ENCODE measurements at places on chromosomes 3 and 15.

GRCh38 chr15:89004726-89005030 lies 83.6 kb upstream of the ABHD2 start:
- DNase-seq = no peak

DNA sequence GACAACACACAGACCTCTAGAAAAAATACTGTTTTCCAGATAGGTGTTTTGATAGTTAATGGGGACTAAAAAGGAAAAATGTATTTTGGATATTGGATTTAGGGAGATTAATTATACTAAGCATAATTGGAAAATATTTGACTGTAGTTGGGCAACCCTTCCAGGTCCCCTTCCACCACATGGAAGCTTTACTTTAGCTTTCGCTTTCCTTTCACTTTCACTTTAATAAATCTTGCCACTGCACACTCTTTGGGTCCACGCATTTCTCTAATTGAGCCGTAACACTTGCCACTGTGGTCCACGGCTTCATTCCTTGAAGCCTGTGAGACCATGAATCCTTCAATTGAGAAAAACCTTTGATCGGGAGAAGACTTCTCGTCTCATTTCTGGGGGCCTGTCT lies 15.5 kb downstream of the GLDN start:
- no peak for DNase-seq

DNA sequence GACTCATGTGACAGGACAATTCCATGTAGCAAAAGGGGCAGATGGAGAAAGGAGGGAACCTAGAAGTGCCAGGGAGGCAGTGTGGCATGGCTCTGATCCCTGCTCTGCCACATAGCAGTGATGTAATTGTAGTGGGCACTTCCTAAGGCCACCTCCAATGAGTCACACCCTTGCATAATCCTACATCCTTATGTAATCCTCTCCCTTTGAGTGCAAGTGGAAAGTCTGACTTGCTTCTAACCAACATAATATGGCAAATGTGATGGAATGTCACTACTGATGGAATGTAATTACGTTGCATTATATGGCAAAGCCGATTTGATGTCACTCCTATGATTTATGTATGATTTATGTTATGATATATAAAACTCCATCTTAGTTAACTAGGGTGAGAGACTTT lies 72.9 kb upstream of the ATP2C1 start:
- peak; percentile 60 for DNase-seq

DNA sequence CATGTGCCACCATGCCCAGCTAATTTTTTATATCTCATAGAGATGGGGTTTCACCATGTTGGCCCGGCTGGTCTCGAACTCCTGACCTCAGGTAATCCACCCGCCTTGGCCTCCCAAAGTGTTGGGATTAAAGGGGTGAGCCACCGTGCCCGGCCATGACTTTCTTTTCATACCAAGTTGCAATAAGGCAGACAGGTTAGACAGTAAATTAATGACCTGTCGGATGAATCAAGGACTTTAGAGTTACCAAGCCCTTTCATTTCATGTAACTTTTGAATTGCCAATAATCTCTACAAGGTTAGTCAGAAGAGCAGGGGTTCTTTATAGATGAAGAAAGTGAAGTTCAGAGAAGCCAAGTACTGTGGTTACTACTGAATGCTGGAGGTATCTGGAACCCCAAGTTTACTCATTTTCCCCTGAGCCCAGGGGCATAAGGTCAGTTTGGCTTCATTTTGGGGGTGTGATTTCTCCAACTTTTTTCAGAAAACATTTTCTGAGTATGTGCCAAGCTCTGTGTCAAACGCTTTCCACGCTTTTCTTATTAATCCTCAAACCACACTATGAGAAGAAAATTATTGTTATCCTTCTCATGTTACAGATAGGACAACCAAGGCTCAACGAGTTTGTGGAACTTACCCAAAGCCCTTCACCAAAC lies 11.9 kb downstream of the PRICKLE2 start:
- no peak for DNase-seq

DNA sequence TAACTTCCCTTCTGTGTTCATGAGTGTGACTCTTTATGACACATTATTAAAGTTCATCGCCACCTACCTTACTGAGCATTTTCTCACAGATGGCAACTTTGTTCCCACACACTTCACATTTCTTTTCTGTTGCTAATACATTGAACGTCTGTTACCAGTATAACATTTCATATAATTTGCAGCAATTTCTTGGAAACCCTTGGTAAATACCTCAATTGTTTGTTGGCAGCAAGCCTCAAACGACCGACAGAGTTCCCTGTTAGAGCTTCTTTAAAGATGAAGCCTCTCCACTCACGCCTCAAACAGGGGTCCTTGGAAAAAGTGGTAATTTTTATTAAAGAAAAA lies 3.2 kb upstream of the CHSY1 start:
- DNase-seq = no peak

DNA sequence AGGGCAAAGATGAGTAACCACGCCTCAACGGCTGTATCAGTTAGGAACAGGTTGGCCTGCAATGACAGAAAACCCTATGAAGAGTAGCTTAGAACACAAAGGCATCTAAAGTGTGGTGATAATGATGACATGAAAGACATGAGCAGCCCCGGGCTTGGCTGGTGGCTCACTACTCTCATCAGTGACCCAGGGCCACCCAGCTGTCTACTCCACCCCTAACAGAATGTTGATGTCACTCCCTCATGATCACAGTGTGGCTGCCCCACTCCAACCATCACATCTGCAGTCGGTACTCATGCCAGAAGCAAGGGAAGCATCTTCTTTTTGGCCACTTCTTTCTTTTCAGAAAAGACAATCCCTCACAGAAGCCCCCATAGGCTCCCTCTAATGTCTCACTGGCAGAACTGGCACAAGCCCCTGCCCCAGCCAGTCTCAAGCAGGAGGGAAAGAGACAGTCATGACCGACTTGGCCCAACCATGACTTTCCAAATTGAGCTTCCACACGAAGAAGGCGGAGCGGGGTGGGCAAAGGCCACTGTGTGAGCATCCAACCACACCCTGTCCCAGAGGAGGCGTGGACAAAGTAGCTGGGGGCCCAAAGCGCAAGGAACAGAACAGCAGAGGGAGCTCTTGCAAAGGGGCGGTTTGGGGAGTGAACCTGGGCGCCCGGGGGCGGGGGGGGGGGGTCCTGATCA lies 72.0 kb upstream of the IQSEC1 start:
- DNase-seq = no peak

GRCh38 chr3:194767446-194768207 lies 81.9 kb downstream of the FAM43A start:
- DNase-seq = no peak

GRCh38 chr3:195337747-195338146 lies 66.8 kb upstream of the XXYLT1 start:
- no peak for DNase-seq

- DNase-seq = no peak
Observed at GRCh38 chr15:50824514-50824913, 59.0 kb upstream of the SPPL2A start.

DNA sequence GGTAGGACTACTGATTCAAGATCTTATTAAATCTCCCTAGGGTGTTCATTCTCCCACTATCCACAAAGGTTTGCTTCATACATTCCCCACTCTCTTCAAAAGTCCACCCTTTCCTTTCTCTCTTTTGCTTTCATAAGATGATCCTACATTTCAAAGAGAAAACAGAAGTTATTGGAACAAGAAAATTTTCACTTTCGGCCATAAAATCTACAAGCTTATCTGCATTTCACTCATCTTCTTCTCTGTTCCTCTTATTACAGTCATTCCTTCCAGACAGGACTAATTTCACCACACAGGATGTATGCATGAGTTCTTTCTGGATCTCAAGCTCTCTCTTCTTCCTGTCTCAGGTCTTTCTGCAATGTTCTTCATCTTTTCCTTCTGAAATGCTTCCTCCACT lies 238.7 kb downstream of the ISL2 start:
- DNase-seq = no peak

- DNase-seq = peak; percentile 89
Observed at GRCh38 chr15:70023064-70023768, 74.5 kb downstream of the TLE3 start.

DNA sequence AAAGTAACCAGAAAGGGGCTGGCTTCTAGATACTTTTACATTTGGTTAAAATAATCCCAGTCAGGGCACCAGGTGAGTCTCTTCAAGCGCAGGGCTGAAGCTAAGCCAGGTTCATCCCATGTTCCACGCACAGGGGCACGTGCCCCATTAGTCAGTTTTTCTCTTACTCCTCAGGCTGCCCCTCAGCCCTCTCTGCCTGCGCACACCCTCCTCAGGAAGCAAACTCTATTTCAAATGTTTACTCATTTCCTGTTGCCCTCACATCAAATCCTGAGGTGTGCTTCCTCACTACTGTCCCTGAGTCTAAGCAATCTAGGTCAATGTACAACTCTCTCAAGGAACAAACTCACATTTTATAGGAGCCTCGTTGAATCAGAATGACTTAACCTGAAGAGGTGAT lies 48.5 kb downstream of the THBS1 start:
- peak; percentile 35 for DNase-seq

DNA sequence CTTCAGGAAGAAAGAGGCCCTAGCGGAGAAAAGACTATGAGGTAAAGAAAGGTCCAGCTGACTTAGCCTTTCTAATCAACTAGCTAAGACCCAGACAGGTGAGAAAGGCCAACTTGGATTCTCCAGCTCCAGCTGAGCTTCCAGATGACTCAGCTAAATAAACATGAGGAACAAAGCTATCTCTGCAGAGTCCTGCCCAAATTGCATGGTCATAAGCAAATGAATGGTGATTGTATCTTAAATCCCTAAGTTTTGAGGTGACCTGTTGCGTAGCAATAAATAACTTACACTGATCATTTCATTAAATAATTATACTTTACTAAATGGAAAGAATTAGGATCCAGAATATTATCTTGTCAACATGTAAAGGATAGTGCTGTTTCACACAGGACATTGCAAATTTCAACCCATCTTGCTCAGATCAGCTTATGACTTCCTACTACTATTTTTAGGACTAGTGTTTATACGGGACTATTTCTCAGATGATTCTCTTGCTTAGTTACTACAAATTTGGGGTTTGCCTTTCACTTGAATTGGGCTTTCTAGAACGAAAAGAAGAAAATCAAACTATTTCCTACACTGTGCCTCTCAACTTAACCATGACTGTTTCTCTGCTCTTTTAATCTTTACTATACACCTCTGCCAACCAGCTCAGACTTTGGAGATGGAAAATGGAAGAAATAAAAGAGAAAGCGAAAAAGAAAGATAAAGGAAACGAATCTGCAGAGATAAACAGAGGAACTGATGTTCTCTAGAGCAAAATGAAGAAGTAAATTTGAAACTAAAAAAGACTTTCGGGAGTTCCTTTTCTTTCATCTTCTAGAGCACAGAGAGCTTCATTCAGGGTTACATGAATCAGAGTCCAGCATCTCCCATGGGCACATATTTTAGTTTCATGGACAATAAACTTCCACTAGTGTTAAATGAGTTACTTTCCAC lies 6.6 kb upstream of the ADGRG7 start:
- peak; percentile 18 for DNase-seq

- peak; percentile 24 for DNase-seq
Observed at GRCh38 chr3:171346582-171347300, 113.5 kb downstream of the TNIK start.

DNA sequence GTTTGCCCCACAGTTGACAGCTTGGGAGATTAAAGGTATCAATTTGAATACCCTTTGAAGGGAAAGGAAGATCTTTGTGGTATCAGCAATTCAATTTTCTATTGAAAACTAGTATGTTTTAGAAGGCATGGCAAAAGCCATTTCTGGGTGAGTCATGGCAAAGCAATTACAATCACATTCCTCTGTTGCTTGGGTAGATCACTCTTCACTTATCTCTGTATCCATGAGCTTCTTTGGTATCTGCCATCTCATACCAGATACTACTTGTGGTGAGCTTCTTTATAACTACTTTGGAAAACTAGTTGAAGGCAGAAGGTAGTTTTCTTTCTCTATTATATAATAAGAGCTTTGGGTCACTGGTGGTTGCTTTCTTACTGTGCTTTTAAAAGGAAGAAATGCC lies 28.3 kb upstream of the LSAMP start:
- DNase-seq = no peak

DNA sequence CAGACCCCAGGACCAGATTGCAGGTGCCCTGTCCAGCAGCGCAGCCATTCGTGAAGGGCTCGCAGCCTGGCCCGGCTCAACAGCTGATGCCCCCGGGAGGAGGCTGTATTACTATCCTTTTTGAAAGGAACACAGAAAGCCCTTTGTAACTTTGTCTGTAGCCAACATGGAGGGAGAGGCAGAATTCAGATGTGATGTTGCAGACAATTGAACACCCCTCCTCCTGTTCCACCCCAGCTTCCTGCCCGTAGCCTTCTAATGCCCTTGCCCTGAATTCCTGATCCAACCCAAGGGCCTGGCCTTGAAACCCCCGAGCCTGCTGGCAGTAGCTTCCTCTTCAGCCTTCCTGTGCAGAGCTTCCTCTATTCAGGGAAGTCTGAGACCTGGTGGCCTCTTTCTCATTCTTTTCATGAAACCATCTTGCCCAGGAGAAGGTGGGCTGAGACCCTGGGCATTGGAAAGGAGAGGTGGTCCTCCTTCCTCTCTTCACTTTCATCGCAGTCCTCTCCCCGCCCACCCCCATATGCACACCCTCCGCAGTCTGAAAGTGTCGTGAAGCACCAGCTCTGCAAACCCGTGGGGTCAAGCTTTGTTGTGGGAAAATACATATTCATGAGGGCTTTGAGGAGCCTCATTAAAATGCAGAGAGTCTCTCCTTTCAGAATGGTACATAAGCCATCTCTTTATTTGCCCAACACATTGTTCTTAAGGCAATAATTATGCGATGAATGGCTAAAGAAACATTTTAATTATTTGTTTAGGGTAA lies 109.2 kb downstream of the APBA2 start:
- no peak for DNase-seq

GRCh38 chr3:187314176-187314575 lies 22.6 kb upstream of the MASP1 start:
- no peak for DNase-seq

GRCh38 chr3:70383360-70383831 lies 71.0 kb upstream of the MDFIC2 start:
- no peak for DNase-seq

- DNase-seq = no peak
Observed at GRCh38 chr3:123305192-123305591, 103.4 kb downstream of the SEC22A start.

DNA sequence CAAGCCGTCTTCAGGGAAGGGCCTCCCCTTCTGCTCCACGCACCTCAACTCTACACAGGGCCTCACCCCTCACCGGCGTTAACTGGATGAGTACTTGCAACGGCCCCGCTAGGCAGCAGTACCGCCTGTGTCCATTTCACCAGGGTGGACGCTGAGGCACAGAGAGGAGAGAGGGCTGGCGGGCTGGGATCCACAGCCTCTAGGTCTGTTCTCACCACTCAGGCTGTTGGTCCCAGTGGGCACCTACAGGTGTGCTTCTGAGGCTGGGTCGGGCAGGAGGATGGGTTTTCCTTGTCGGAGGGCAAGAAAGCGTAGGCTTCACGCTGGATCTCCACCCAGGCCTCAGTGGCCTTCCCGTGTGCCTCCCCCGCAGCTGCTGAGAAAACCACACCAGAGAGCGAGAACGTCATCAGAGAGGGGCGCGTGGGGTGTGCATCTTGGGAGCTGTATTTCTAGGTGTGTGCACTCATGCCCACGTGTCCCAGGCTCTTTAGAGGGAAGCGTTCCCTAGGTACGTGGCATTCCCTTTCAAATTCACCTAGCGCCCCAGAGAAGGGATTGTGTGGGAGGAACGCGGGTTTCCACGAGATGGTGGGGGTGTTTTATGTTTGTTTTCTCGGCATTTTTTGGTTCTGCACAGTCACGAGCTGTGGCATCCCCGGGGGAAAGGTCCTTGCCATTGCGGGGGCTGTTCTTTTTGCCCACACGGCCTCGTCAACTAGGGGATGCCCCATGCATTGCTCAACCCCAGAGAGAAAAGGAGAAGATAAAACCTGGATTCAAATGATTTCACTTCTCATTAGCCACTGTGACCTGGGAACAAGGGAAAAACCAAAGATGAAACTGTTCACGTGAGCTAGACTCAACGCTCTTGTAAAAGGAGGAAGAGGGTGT lies 67.7 kb downstream of the MGLL start:
- no peak for DNase-seq

Data from EL (cell line).